ENCODE measurements at places on chromosomes 7 and 10.

- DNase-seq = no peak
Observed at GRCh38 chr10:15166325-15166724, 2.2 kb downstream of the NMT2 start.

DNA sequence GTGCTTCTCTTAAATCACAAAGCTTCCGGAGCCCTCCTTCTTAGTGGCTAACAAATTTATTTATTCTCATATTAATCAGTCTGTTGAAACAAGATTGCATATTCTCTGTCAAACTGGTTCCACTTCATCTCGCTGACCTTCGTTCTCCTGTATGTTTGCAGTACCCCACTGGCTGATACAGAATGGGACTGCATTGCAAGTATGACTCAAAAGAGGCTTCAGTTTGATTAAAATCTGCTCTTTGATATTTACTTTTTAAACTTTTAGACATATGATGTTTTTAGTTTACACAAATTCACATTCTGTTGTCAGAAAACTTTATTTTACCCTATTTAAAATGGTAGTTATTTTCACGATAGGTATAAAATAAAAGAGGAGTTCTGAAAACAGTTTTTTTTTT, 14.3 kb upstream of the ARHGAP12 start:
- no peak for DNase-seq

- DNase-seq = no peak
Observed at GRCh38 chr7:149680331-149681025, 92.9 kb downstream of the ZNF467 start.

- no peak for DNase-seq
Observed at GRCh38 chr10:19570120-19570519, 246.1 kb upstream of the PLXDC2 start.

DNA sequence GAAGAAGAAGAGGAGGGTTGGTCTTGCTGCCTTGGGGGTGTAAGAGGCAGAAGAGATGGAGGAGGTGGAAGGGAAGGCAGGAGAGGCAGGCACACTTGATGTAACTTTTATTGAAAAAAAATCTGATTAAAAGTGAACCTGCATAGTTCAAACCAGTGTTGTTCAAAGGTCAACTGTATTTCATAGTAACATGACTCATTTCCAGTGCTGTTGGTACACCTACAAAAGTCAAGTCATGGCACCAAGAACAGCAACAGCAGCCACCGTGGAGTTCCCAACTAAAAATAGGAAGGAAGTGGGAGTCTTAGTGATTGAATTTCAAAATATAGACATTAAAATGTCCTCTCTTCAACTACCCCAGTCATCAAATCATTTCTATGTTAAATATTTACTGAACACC, 88.5 kb downstream of the CTNNA3 start:
- no peak for DNase-seq

- DNase-seq = peak; percentile 58
Observed at GRCh38 chr7:107559864-107560263, 3.9 kb downstream of the COG5 start.
